Stimulated activated CD8-positive, alpha-beta memory T cell treated with anti-CD3 and anti-CD28 coated beads, Interleukin-7, amount 100 ng/mL, for 24 hours (primary cell): ENCODE measurements at places on chromosomes 16 and 17.

GRCh38 chr16:87451563-87452210, 41.1 kb downstream of the ZCCHC14 start:
- DNase-seq, result no peak

- no peak for DNase-seq
These were observed 997 bp downstream of the ACADVL start for GRCh38 chr17:7220593-7221277.

- DNase-seq, result no peak
These were observed 147.4 kb downstream of the TMEM132E start for GRCh38 chr17:34726536-34727384.

DNA sequence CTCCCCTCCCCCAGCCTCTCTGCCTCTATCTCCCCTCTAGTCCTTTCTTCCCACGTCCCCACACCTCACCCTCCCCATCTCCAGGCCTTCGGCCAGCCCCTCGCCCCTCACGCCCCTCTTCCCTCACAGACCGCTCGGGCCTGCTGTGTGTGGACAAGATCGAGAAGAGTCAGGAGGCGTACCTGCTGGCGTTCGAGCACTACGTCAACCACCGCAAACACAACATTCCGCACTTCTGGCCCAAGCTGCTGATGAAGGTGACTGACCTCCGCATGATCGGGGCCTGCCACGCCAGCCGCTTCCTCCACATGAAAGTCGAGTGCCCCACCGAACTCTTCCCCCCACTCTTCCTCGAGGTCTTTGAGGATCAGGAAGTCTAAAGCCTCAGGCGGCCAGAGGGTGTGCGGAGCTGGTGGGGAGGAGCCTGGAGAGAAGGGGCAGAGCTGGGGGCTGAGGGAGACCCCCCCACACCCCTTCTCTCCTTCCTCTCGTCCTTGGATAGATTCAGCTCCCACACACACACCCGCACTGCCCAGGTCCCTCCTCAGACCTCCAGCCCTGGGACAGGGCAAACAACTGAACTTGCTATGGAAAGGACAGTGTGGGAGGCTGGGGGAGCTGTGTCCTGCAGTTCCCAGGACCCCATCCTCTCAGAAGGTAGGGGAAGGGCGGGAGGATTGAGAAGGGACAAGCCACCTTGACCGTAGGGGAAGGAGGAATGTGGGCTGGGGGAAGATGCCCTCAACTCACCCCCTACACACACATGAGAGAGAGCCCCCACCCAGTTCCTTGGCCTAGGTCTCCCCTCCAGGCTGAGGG, 11.1 kb downstream of the NR1D1 start:
- DNase-seq, result no peak

- no peak for DNase-seq
These were observed 592 bp upstream of the NUFIP2 start for GRCh38 chr17:29294580-29294900.

- no peak for DNase-seq
These were observed 2.5 kb downstream of the LAT start for GRCh38 chr16:28987170-28987853.

DNA sequence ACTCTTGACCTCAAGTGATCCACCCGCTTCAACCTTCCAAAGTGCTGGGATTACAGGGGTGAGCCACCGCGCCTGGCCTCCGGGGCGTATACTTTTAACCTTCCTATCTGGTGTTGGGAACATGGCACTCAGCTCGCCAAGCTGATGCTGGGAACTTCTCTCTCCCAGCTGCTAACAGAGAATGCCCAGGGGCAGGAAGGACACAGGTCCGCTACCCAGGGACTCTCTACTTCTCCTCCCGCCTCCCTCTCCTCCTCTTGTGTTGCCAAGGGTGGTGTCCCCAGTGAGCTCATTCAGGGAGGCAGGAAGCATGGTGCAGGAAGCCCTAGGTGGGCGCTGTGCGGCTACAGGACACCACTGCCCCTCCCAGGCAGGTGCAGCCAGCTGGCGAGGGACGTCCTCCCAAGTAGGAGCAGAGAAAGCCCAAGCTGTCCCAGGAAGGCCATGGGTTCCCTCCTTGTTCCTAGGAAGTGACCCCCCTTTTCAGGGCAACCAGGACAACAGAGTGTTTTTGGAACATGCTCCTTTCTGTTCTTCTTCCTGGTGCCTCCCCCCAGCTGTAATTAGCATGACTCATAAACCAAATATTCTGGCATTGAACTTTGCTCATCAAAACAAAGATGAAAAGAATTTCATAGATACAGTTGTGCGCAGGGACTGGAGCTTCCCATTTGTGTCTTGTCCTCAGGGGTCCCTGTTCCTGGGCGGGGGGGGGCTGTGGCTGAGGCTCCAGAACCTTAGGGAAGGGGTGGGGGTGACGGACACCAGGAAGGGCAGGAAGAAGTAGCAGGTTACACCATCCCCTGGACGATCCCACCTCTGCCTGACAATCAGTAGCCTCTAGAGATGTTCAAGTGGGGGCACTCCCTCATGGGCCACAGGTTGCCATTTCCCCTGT, 2.7 kb downstream of the C1QTNF1 start:
- DNase-seq, result no peak

- peak; percentile 68 for DNase-seq
These were observed 12.1 kb downstream of the HSD3B7 start for GRCh38 chr16:30996985-30997724.

DNA sequence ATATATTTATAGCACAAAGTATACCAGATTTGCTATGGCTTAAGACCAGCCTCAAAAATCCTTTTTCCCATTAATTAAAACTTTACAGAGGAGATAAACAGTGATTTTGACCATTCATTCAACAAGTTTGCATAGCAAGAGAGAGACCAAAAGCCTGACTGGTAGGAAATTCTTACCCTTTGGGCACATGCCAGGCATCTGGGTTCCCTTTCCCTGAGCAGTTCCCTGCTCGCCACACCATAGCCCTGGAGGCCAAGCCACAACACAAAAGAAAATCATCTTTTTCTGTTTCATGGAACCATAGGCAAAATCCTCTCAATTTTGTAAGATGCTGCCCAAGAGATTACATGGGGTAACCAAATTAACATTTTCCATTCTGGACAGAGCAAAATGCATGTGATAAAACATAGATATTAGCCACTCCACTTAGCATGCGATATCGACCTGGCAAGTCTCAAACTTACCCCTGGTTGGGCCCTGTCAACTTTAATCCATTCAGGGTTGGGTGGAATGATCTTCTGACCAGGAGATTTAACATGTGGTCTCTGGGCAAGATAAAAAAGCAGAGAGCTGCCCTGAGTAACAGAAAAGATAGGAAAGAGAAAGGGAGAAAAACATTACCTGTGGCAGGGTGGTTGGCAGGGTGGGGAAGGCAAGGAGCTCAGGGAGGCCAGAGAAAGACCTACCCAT, 57.6 kb upstream of the B4GALNT2 start:
- DNase-seq, result no peak
